H1 (cell line): ENCODE measurements at places on chromosomes 2 and 18. TPM values are rescaled to one million over a fixed set of nuclear protein-coding genes. Genes with fewer than 3 reads are reported as not detected.

DNA sequence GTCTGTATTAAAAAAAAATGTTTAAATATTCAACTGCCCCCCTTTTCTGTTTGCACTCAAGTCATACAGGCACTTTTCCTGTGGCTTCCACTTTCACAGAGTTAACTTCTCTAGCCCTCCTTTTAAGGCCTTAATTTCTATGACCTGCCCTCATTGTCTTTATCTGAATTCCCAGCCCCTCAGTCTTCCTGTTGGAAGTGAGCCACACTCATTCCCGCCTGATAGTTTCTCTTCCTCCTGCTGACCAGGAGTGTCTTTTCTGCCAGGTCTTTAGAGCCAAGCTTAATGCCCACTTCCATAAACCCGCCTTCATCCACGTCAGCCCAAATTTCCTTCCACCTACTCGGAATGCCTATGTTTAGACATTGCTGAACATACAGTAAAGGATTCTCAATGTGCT lies 10.5 kb downstream of the COPS8 start:
- no peak for DNase-seq

GRCh38 chr2:129731907-129732629 lies 247.4 kb upstream of the RAB6C start:
- DNase-seq = no peak

DNA sequence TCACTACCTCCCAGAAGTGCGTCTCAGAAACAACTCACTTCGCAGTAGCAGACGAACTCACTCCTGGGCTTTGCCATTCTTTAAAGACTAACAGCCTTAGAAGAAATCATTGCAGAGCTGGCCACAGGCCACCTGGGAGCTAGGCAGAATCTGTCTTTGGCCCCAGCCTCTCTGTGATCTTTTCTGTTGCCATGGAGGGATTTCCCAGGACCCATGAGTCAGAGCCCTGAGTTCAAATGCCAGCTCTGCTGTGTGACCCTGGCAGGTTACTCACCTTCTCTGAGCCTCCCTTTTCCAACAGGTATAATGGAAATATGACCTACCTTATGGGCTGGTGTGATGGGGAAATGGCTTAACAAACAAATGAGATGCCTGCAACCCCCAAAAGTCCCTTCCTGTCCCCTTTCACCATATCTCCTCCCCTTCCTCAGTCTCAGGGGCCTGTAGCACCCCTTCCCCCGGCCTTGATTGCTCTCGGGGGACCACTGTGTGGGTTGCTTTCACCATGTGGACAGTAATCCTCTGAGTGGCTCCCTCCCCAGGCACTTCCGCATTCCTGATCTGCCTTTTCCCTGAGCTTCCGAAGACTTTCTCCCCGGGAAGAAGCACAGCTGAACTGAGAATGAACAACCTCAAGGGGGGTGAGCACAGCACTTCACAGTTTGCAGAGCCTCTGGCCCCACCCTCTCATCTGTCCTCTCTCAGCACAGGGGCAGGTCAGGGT lies 34.0 kb upstream of the SLC66A3 start:
- DNase-seq = no peak

DNA sequence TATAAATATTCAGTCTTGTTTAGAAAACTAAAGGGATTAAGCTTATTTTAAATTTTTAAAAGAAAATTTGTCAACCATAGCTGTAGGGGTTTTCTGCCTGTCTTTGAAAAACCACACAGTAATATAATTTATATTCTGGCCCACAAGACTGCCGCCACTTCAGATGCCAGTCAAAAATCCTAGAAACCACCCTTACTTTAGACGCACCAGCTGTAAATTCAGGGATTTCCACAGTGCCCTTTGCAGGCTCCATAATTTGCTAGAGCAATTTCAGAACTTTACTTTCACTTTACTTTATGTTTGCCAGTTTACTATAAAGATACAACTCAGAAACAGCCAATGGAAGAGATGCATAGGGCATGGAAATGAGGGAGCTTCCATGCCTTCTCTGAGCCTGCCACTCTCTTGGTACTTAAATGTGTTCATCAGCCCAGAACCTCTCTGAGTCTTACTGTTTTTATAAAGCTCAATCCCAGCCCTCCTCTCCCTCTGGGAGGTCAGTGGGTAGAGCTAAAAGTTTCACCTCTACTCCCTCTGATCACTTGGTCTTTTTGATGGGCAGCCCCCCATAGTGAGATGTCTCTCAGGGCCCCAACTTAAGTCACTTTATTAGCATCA lies 63.3 kb downstream of the KYNU start:
- no peak for DNase-seq

GRCh38 chr18:49431165-49431962 lies 29.1 kb downstream of the DYM start:
- DNase-seq = no peak

DNA sequence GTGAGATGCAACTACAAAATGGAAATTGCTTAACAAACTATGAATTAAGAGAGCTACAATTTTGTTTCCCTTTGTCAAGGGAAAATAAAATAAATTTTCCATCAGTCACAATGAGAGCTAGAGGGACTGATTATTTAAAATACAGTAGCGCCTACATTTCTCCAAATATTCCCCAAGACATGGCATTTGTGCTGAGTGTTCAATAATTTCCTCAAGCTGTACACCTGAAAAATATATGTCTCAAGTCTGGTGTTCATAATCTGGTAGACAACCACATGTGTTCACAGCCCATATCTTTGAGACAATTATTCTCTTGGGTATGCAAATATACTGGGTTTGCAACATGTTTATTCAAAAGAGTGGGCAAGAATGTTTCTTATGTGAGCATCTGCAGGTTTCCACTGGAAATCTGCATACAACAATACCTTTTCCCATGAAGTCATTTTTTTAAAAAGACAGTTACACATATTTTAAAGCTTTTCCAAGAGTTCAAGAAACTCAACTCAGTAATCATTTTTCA lies 240.1 kb upstream of the VRK2 start:
- no peak for DNase-seq

- DNase-seq = no peak
Measured at GRCh38 chr2:231479455-231479854, 15.2 kb upstream of the NCL start.

- no peak for DNase-seq
Measured at GRCh38 chr2:150495993-150496627, 8.6 kb upstream of the RND3 start.

DNA sequence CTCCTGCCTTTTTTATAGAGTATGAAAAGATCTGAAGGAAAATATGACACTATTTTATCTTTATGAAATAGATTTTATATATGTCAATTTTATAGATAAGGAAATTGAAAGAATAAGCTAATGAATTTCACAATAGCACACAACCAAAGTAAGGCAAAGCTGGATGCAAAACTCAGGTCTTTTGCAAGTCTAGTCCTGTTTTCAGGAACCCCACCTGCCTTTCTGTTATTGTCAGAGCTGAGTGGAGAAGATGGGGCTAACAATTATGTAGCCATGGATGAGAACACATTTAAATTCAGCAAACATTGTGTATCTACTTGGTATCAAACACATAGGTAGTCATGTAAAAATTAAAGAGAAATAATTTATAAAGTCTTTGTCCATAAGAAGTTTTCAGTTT lies 161.5 kb upstream of the ZEB2 start:
- no peak for DNase-seq

GRCh38 chr18:80187956-80188642 lies 59.2 kb downstream of the PARD6G start:
- no peak for DNase-seq

DNA sequence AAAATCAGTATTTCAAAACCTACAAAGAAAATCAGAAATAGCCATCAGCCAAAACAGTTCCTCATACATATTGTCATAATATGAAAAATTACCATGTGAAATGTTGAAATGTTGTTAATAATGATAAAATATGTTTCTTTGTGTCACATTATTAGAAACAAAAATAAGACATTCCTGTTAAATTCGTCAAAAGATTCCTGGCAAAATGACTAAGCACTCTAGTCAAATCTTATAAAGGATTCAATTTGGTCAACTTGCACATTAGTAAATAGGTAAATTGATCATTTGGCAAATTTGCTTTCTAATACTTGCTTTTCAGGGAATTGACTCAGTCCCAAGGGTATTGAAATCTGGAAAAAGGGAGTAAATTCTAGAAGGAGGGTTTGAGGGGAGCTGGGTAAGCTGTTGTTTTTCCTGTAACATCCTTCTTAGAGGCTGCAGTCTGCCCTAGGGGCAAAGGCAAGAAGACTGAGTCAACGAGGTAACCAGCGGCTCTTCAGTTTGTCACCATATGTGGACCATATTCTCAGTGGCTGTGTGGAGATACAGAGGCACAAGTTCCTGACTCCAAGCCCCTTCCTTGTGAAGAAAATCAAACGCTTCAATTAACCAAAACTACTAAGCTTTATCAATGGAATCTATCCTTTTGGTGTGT lies 482.3 kb downstream of the TNS1 start:
- no peak for DNase-seq

DNA sequence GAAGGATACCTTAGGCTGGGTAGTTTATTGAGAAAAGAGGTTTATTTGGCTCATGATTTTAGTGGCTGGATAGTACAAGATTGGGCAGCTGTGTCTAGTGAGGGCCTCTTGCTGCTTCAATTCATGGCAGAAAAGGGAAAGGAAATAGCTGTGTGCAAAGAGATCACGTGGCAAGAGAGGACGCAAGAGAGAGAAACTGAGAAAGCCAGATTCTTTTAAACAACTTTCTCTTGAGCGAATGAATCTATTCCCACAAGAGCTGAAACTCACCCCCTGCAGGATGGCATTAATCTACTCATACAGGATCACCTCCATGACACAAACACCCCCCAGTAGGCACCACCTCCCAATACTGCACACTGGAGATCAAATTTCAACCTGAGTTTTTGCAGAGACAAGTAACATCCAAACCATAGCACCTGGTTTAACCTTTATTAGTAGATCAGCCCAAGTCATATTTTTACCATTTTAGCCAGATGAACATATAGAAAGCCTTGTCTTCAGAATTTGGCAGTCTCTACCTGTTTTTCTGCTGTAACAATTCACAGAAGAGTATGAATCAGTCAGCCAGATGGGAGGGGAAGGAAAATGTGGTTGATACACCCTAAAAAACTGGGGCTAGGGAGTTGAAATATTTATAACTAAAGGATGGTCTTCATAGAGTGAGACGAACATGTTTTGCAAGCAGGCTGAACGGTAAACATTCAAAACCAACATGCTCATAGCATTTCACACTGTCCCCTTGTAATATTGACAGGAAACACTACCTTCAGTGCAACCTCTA lies 73.9 kb upstream of the NCKAP5 start:
- DNase-seq = no peak

DNA sequence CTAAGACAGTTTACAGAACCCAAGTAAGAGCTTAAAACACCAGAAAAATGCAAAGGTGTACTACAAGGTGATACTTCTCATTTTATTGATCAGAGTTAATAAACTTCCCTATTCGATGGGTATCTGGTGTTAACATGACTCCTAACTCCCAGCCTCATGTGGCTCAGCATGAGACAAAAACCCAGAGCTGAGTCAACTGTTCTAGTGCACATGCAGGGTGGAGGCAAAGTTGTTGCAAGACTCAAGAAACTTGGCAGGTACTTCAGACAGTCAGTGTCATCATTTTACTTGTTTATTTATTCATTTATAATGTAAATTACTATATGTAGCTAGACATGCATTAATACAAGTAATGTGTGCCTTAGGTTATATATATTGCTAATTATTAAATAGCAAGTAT lies 216.6 kb upstream of the DSEL start:
- DNase-seq = no peak

- no peak for DNase-seq
Measured at GRCh38 chr18:39599251-39599650, 2033.7 kb upstream of the CELF4 start.

DNA sequence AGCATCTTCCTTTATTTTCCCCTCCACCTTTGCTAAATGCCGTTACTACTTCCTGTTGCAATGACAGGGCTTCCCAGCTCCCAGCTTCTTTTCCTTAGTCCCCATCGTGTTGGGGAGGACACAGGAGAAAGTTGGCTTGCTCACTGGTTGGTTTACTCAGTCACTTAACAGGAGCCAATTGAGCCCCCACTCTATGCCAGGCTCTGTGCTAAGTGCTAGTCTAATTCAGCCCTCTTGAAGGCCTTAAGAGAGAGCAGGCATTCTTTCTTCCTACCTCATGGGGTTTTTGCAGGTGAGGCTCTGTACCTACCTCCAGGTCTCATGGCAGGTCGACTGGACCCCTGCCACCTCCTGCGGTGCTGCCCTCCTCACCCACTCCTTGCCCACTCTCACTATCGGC lies 20.1 kb downstream of the TANC1 start:
- no peak for DNase-seq

GRCh38 chr2:226355600-226355999 lies 444.0 kb downstream of the IRS1 start:
- DNase-seq = no peak

DNA sequence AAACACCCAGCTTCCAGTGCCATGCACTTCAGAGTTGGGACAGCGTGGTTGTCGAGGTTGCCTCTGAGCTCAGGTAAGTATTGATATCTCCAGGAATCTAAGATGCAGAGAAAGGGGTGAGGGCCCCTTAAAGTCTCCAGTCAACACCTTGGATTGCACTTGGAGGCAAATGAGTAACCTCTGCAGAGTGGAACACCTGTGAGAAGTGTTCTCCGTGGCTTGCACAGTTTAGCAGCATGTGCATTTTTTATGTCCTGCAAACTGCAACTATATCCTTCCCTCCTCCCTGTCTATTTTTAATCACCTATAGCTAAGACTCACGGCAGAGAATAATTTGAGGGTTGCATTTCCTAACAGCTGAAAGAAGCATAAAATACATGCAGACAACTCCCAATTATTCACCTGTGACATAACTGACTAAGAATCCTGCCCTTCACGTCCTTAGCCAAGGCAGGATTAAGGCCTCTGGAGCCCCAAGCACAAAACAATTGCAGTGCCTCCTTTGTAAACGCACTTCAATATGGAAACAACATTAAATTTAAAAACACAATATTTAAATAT lies 1.6 kb upstream of the ZNF385B start:
- DNase-seq = no peak

GRCh38 chr18:6056171-6056910 lies 161.0 kb upstream of the TMEM200C start:
- DNase-seq = no peak

Gene MYCN
- 137 and 142 TPM in 2 replicates for total RNA-seq

Gene HYCC2
- 7.8 and 8.0 TPM in 2 replicates for total RNA-seq

Gene SERPINB13
- not detected in 2 replicates for total RNA-seq

Gene PSMA8
- total RNA-seq = not detected in 2 replicates
